ENCODE measurements at places on chromosomes 6 and 20.

DNA sequence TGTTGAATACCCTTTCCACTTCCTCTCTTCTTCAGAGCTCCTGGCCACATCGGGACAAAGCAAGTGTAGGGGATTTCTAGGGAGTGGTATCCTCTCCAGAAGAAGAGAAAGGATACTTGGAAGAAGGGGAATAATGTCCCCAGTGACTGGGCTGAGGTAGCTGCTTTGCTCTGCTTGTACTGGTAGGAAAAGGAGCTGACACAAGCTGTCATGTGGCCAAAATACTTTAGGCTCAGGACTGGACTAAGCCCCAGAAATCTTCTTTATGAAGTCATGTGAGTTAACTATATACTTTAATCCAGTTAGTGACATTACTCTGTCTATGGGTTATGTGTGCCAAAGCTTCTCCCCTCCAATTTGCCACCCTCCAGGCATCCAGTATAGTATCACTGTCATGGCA, 40.5 kb downstream of the AKIRIN2 start:
- DNase-seq = no peak

GRCh38 chr6:44696099-44696498, 308.6 kb downstream of the CDC5L start:
- no peak for DNase-seq

DNA sequence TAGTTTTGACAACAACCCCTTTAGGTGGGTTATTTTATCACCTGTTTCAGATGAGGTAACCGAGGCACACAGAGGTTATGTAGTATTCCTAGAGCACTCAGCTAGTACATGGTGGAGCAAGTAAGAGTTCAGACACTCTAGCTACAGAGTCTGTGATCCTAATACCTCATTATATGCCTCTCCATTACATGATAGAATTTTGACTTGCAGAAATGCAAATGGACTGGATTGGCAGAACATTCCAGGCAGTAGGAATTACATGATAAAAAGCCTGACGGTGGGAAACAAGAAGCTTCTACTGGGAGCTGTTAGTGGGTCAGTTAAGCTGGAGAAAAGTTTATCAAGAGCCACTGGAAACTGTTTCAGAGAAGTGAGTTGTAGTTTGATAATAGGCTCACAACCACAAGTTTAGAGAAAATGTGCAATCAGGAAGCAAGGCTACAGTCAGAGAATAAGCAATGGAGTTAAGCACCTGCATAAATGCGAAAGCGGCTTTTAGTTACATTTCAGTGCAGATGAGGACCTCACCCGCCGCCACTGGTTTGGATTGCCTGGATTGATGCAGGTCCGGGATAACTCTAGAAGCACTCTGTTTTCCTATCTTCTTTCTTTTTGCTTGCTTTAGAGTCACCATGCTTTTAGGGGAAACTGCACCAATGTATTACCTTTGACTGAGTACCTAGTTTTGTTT, 34.7 kb upstream of the MYLK2 start:
- no peak for DNase-seq

DNA sequence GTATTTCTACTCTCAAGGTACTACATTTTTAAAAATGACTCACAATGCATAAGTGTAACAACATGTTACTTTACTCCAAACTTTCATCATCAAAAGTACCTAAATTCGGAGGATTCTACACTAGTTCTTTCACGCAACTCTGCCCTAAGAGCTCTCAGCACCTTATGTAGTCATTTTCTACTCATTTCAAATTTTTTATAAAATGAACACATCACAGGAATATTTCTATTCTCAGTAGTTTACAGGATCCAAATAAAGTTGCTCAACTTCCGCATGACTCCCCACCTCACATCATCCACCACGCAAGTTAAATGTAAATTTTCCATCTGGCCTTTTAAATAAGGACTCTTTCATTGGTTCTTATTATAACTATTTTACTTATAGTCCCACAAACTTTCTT, 344.9 kb upstream of the MANEA start:
- DNase-seq = no peak

GRCh38 chr6:169962604-169963469, 211.4 kb downstream of the ERMARD start:
- no peak for DNase-seq

DNA sequence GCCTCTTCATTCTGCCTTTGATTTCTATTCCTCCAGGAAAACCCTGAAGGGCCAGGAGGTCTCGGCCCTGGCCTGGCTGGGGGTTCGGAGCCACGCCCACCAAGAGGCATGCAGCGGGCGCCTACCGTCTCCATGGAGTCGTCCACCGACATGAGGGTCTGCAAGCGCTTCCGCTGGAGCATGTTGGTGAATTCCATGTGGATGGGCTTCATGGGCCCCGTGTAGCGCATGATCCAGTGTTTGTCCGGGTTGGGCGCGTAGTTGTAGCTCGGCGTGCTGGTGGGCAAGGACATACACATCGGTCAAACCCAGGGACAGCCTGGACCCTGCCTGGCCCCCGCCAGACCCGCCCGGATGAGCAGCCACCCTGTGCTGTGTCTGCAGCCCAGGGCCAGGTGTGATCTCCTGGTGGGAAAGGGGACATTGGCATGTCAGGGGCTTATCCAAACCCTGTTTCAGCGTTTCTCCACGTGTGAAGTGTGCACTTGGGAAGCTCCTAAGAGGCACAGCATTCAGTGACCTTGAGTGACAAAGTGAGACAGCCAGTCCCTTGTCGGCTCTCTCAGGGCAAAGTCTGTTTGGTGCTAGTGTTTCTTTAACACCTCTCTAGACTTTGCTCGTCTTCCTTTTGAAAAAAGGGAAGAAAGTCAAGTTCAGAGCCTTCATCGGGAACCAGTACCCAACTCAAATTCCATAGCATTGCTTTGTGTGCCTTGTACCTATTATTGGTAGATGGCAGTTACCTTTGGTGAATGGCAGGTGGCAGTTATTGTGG, 100.8 kb downstream of the SULF2 start:
- DNase-seq = no peak

DNA sequence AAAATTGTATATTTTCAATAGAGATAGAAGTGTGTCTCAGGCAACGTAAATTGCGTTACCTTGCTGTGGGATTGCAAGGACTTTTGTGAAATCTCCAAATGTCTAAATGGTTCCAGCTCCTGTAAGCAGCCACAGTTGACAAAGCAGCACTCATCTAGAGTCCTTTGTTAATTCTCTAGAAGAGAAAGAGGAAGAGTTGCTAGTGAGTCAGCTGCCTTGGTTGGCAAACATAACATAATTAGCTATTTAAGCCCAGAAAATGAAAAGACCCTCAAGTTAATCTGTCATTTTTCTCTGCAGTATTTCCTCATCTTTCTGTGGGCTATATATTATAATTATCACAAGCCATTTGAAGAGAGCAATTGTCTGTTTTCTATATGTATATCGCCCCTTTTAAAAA, 66.4 kb upstream of the FABP7 start:
- DNase-seq = no peak

DNA sequence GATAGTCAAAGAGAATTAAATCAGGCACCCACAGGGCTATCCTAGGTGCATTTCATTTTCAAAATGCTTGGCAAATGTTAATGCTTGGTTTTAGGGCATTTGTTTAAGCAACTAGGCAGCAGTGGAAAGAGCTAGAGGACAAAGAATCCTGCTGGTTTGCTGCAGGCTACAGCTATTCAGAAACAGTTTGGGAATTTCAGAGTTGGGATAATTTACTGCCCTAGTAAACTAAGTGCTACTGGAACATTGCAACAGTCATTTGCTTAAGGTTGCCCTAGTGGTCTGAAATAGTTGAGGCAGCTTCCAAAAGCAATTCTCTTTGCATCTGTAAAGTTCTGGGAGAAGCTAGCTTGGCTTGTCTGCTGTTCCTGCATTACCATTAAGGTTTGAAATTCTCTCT, 312.7 kb downstream of the LAMA2 start:
- DNase-seq = no peak

GRCh38 chr20:19435821-19436220, 223.4 kb downstream of the SLC24A3 start:
- no peak for DNase-seq

GRCh38 chr6:89555806-89556205, 82.7 kb downstream of the LYRM2 start:
- DNase-seq = no peak

- no peak for DNase-seq
Observed at GRCh38 chr20:35674921-35675320, 10.2 kb upstream of the CPNE1 start.

- no peak for DNase-seq
Observed at GRCh38 chr6:121759370-121759769, 323.9 kb downstream of the GJA1 start.

DNA sequence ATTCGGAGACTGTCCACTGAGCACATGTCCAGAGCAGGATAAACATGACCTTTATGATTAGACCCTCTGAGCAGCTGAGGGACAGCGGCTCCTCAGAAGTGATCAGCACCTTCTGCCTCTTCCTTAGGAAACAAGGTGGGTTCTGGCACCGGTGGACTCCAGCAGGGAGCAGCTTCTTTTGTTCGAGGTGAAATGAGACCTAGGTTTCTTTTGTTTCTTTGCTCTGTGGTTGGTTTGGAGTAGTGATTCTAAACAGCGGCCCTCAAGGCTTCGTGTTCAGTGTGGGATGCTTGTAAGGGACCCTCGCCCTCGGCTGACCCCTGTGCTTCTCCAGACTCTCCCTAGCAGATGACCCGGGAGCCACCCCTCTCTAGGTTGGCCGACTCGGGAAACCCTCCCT, 14.6 kb upstream of the FRMD1 start:
- DNase-seq = no peak

- DNase-seq = no peak
Observed at GRCh38 chr6:48061265-48061990, 49.6 kb downstream of the PTCHD4 start.

DNA sequence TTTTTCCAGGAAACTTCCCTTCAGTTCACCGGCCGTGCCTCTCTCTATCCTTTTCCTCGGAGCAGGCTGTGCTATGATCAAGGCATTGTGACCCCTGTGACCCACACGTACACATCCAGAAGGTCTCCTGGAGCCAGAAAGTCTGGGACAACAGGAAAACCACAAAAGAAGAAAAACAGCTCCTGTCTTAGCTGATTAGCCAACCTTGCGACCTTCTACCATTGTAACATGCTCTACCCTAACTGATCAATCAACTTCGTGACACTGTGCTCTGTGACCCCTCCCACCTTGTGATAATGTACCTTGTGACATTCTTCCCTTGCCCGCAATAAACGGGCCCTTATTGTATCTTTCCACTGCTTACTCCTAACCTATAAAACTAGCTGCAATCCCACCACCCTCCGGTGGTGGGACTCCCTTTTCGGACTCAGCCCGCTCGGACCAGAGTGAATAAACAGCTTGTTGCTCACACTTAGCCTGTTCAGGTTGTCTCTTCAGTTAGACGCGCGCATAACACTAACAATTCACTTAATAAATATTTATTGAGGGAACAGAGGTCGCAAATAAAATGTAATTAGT, 24.2 kb downstream of the ZNF311 start:
- DNase-seq = no peak

Data from NCI-H1417 treated with DMSO at 0.1 percent for 48 hours (cell line).